ENCODE measurements at places on chromosomes 7 and 10. TPM values are rescaled to one million over a fixed set of nuclear protein-coding genes. Genes with fewer than 3 reads are reported as not detected.

- no peak for DNase-seq
Measured at GRCh38 chr10:59335497-59335896, 26.9 kb downstream of the FAM13C start.

Gene VWA2
- total RNA-seq: 1.7 TPM

GRCh38 chr7:142939226-142939910 lies at the start of gene LLCFC1:
TSS of gene LLCFC1 (plus strand) at chr7:142939484. CDS start at chr7:142939622, 138 bp downstream.
- no peak for DNase-seq

Gene MARCHF5
- 36.6 TPM for total RNA-seq

DNA sequence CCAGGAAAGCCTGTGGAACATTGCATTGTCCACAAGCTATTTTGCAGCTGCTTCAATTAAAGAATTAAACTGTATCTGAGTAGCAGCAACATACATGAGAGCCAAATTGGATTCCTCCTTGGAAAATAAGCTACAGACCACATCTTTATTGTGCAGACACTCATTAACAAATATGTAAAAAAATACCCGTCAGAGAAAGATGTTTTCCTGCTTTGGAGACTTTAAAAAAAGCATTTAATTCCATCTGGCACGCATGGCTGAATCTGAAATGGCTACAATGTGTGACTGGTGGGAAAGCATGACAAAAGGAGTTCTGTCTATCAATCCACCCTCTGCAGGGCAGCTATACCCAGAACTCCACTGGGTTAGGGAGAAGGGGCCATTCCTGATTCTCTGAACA lies 73.1 kb upstream of the HPS1 start:
- DNase-seq: no peak

Gene MSS51
- 9.0 TPM for total RNA-seq

DNA sequence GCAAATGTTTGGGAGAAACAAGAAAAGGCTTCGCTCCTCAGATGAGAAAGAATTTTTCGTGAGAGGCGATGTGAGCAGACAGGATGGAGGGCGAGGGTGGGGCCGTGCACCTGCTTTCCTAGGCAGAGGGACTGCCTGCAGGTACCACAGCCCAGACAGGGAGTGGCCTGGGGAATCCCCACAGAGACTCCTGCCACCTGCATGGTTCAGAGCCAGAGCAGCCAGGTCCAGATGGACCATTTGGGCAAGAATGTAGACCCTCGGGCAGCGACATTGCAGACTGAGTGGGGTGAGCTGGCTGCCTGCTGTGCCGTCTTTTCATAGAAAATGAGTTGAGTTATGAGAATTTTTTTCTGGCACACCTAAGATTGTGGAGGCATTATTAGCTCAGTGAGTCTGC lies 216.8 kb downstream of the SNX10 start:
- no peak for DNase-seq

DNA sequence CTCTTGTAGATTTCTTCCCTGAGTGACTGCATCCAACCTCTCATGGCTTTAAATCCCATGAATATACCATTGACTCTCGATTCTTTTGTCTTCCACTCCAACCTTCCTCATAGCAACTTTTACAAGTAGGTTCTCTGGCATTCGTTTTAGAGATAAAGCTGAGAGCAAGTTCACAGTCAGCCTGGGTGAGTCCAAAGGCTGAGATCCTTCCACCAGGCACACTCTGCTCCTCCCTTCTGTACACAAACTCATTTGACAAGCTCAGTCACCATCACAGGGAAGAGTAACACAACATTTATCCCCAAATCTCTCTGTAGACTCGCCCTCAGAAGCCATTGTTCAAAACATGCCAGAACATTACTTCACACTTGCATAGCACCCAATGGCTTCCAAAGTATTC lies 10.9 kb downstream of the CTTNBP2 start:
- no peak for DNase-seq

- no peak for DNase-seq
Measured at GRCh38 chr7:157993406-157994105, 594.1 kb downstream of the PTPRN2 start.

Gene H2BK1
- not detected for total RNA-seq

- no peak for DNase-seq
Measured at GRCh38 chr7:3695602-3696001, 394.6 kb downstream of the SDK1 start.

- DNase-seq: no peak
Measured at GRCh38 chr7:31595390-31595789, 81.5 kb downstream of the ITPRID1 start.

- DNase-seq: no peak
Measured at GRCh38 chr10:110865186-110865808, 6.4 kb upstream of the PDCD4 start.

GRCh38 chr7:93115796-93116195 lies 2.0 kb downstream of the SAMD9 start:
- DNase-seq: no peak

Gene FAM180A
- not detected for total RNA-seq

DNA sequence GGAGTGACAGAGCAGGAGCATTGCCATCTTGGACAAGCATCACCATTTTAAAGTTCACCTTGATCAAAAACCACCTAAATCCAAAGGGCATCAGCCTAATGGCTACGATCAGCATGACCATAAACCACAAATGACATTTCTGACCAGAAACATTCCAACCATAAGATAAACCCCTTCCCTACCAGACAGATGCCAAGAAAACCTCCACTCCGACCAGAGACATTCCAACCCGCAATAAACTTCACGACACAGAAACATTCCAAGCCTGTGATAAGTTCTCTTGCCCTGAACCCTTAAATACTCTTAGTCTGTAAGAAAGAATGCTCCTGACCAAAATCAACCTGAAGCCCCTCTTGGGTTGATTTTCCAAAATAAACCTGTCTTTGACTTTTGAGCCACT lies 606.9 kb downstream of the POM121L12 start:
- DNase-seq: no peak

Gene TMEM26
- 0.30 TPM for total RNA-seq

DNA sequence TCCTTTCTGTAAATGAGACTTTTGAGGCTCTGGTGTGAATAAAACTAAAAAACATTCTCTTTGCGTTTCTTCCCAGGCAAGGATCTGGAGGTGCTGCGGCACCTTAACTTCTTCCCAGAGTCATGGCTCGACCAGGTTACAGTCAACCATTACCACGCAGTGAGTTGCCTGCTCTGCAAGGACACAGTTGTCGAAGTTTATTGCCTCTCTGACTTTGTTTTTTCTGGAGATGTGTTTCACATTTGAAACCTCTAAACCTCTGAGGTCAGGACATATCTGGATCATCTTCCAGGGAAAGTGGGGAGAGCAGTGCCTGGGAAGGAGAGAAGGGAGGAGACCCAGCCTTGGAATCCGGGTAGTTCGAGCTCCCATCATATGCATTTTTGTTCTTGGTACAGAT lies 43.4 kb upstream of the PLEKHA1 start:
- DNase-seq: no peak

- DNase-seq: no peak
Measured at GRCh38 chr7:47807756-47808155, 140.5 kb downstream of the PKD1L1 start.

Gene ZKSCAN1
- 128 TPM for total RNA-seq

DNA sequence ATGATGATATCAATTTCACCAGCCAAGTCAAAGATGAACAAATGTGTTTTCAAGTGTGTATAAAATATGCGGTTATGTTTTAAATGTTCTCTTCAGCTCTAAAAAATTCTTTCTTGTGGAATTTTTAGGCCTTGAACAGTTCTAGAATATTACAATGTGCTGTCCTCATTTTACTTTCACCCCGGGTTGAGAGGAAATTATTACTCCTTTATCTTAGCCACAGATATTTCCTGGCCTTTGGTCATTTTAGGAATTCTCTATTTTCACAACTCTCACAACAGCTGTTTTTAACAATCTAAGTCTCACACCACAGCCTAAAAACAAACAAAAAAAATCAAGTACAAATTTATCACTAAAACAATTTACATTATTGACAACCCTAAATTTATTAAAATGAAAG lies 112.2 kb upstream of the HGF start:
- DNase-seq: no peak

DNA sequence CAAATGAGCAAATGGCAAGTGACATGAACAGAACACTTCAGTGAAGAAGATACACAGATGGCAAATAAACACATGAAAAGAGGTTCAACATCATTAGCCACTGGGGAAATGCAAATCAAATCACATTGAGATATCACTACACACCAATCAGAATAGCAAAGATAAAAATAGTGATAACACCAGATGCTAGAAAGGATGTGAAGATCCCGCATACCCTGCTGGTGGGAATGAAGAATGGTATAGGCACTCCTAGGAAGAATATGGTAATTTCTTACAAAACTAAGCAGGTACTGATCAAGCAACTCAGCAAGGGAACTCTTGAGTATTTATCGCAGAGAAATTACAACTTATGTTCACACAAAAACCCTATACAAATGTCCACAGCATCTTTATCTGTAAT lies 11.2 kb downstream of the LAMB4 start:
- DNase-seq: no peak

Gene BMPER
- total RNA-seq: 18.8 TPM

GRCh38 chr7:25311346-25311745 lies 83.1 kb upstream of the NPVF start:
- no peak for DNase-seq

Gene FRMPD2
- total RNA-seq: 8.0 TPM

Gene GJC3
- 0.51 TPM for total RNA-seq

DNA sequence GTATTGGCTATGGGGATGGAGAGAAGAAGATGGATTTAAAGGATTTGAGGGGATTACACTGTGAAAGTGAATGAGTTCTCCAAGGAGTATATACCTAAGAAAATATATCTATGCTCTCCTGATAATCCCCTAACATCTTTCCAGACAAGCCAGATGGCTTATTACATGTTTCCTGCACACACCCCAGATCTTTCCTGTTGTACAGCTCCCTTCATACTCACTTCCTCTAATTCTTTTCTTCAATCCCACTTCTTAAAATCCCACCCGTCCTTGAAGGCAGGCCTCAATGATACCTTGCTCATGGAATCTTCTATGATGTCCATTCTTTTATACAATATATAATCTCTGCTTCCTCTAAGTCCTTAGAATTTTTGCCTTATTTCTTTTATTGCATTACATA lies 317.2 kb upstream of the DGKB start:
- DNase-seq: no peak

Gene OR9A2
- total RNA-seq: 7.0 TPM

Gene OR2A42
- total RNA-seq: not detected

GRCh38 chr10:30639946-30640786 lies 10.6 kb upstream of the LYZL2 start:
- no peak for DNase-seq

DNA sequence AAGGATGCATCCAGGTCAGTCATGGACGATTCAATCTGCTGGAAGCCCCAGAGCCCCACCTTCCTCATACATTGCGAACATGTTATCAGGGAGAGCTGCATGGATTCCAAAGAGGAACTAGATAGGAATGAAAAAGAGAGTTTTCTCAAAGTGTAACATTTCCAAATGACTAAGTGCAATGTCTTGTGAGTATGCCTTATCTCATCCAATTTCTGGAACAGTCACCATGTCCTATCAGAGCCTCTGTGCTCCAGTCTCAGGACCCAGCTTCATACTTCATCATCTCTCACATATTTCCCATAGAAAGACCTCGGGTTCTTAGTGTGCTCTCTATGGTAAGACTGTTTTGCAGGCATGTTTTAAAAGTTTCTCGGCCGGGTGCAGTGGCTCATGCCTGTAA lies 26.8 kb downstream of the ZC3HC1 start:
- DNase-seq: no peak

GRCh38 chr7:141648276-141649114 lies 53.5 kb downstream of the DENND11 start:
- no peak for DNase-seq

DNA sequence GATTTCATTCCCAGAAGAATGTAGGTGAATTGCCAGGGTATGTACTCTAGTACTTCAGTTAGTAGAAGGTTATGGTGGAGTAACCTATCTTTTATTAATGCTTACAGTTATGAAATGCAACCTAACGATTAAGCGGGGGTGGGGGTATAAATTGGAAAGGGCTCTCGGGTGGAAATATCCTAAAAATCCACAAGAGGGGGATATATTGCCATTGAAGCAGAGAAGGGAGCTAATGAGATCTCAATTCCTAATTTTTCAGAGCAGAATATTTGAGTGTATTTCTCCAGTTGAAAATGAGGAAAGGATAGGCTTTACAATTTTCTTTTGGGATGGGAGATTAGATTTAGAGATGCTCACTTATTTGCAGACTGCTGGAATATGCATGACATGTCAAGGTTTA lies 90.8 kb downstream of the DNAJB9 start:
- DNase-seq: no peak

Gene TRIL
- 30.7 TPM for total RNA-seq

DNA sequence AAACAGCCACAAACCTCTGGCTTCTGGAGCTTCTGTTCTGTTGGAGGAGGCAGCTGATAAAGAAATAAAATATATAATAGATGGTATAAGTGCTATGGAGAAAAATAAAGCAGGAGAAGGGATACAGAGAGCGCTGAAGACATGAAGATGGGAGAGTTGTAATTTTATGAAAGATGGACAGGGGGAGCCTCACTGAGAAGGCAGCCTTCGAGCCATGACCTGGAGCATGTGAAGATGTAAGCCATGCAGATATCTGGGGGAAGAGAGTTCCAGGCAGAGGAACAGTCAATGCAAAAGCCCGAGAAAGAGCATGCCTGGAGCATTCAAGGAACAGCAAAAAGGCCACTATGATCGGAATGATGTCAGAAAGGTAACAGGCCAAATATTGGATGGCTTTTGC lies 187.5 kb downstream of the KIAA1217 start:
- no peak for DNase-seq

Gene TMEM229A
- 8.6 TPM for total RNA-seq

- no peak for DNase-seq
Measured at GRCh38 chr7:117707080-117707479, 166.2 kb downstream of the CTTNBP2 start.

- no peak for DNase-seq
Measured at GRCh38 chr7:123437447-123437995, 96.9 kb downstream of the IQUB start.

Gene MYOZ1
- 1.2 TPM for total RNA-seq

DNA sequence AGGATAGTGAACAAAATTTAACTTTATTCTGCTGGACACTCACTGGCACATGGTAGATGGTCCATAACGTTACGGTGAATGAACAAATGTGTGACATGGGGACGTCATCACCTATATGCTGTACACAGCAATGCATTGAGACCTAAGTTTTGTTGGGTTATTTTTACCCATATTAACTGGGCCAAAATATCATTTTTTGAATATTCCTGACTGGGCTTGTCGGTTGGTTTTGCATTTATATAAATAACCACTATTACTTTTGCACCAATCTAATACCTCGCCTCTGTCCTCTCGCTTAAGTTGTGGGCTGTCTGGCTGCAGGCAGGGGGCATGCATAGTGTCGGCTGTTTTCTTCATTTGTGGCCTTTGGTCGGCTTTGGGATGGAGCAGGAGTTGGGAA lies 161.7 kb downstream of the USP6NL start:
- no peak for DNase-seq

Gene CALY
- 281 TPM for total RNA-seq

- DNase-seq: no peak
Measured at GRCh38 chr7:119890631-119891030, 382.3 kb upstream of the KCND2 start.

GRCh38 chr10:130901311-130902165 lies 410.0 kb downstream of the TCERG1L start:
- no peak for DNase-seq
